ENCODE measurements at places on chromosomes 12 and 14. TPM values are rescaled to one million over a fixed set of nuclear protein-coding genes. Genes with fewer than 3 reads are reported as not detected.

- DNase-seq: no peak
Measured at GRCh38 chr12:132118876-132119275, 25.2 kb downstream of the DDX51 start.

DNA sequence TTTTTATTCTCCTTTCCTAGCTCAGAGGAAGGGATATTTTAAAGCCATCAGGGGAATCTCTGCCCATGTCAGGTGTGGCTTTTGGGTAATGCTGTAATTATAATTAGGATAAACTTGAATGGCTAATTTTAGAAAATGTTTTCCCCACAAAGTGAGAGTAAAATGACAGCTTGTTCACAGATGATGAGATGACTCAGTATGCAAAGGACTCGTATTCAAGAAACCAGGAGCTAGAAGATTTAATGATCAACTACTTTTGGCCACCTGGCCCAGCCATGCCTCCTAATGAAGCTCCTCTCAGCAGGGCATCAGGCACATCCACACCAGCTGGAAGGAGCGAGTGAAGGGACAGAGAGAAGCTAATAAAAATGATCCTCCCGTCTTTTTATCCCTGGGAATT lies 29.0 kb upstream of the PLEKHG7 start:
- no peak for DNase-seq

GRCh38 chr12:712172-712863 lies 40.1 kb upstream of the WNK1 start:
- DNase-seq: no peak

MDGA2 gene
- total RNA-seq: not detected

SLCO1B3 gene
- total RNA-seq: not detected

SOAT2 gene
- not detected for total RNA-seq

TPH2 gene
- not detected for total RNA-seq

GNB3 gene
- total RNA-seq: not detected

DNA sequence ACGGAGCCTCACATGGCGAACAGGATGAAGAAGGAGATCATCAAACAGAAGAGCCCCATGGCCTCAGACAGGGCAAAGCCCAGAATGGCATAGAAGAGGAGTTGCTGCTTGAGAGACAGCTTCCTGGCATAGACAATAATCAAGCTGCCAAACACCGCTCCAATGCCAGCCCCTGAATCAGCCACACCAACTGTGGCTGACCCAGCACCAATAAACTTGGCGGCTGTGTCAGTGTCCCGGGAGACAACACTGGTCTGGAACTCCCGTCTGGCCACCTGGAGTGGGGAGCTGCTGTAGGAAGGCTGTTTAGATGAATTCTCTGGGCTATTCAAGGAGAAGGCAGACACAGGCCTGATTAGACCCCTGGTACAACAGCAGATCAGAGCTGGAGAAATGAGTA lies 100.1 kb downstream of the HEATR5A start:
- no peak for DNase-seq

TMPO gene
- 85.5 TPM for total RNA-seq

NFE2 gene
- 15.4 TPM for total RNA-seq

DNA sequence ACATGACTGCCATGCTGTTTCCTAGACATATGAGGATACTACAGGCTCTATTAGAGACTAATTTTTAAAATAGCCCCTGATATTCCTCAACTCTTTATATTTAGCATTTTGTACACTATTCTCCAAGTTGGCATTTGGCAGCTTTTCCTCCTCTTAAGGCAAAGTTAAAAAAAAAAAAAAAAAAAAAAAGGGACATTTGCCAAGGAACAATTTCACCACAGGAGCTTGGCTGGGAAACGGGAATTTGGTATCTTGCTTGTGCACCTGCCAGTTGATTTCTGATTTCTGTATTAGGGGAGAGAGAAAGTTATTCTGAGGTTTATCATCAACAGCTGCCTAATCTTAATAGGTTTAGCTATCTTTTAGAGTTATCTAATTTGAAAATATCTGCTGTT lies 87.2 kb downstream of the CAND1 start:
- no peak for DNase-seq

- peak; percentile 42 for DNase-seq
Measured at GRCh38 chr12:40622246-40622838, 69.9 kb upstream of the CNTN1 start.

EIF2S3B gene
- total RNA-seq: not detected
